Cerebellar cortex (tissue), 1 donor: ENCODE measurements at places on chromosomes 6 and 20.

GRCh38 chr6:21158149-21158548, 435.4 kb upstream of the SOX4 start:
- DNase-seq, result no peak

DNA sequence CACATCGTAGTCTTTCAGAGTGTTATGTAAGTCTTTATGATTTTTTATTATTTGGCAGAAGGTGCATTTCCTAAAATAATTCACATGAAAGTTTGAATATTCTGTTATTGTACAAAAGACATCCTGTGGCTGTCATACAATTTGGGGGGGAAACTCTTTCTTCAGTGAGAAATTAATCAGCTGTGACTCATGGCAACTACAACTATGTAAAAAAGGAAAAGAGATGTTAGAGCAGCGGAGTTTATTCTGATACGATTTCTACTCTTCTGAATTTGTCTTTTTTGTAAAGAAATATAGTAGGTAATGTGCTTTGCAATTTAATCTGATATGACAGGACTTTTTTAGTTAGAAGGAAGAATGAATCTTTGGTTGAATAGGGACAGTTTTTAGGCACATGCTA, 14.2 kb downstream of the COL19A1 start:
- DNase-seq, result no peak

DNA sequence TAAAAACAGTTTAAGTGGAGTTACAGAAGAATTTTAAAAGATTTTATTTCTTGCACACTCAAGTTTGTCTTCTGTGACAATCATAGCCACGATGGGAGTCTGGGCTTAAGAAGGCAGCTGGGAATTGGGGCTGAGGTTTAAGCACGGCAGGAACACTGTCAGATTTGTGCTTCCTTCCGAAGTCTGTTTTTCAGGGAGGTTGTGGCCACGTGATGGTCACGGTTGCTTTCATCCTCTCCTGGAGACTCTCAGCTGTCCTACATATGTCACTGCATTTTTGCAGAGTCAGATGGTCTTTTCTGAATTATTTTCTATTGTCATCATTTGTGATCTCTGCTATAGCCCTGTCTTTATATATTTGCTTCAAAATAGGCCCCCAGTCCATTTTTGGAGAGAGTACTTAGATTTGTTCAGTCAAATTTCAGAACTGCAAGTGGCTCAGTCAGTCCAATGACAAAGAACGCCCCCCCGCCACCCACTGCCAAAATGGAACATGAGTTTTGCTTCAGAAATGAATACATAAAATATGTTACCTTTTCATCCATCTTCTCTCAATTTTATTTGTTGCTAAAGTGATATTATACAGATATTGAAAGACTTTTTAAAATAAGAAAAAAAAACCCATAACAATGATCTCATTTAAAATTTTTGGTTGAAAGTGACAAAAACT, 111.8 kb upstream of the ZFP64 start:
- peak; percentile 53 for DNase-seq

DNA sequence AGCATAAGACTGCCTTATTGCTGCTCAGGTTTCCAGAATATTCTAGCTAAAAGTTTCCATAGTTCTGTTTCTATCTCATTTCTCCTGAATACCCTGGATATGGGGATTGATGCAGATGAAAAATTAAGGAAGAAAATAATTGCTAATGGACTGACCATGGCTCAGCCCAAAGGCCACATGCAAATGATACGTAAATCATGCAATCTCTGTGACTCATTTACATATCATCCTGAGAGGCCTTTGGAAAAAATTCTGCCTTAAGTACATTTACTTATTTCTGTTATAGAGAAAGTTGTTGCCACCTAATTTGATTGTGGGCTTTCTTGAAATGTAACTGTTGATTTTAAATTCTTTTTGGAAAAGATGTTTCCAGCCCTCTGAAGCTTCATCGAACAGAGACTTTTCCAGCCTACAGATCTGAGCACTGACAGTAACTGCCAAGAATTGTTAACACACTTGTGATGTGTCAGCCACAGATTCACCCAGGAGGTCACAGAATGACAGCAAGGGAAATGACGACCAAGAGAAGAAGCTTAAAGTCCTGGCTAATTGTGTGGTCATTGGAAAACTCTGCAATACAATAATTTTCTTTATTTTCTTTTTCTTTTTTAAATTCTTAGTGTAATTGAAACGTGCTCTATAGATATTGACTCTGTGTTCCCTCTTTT, 174.8 kb downstream of the DOK5 start:
- no peak for DNase-seq

DNA sequence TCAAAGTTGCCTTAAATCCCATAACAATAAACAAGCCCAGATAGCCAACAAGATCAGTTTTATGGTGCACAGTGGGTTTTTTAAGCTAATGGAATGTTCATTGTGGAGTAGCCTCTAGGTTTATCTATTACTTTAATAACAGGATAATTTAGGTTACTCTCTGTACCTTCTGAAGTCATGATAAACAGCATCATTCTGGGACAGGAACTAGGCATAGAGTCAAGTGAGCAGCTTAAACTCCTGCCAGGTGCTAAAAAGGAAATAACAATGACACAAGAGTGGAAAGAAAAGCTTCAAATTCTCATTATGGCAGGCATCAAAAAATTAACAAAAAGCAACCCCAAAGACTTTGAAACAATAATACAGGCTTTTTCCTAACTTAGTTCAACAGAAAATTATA, 228.8 kb downstream of the HACE1 start:
- DNase-seq, result peak; percentile 64

GRCh38 chr6:139695361-139695760, 320.9 kb upstream of the CITED2 start:
- no peak for DNase-seq

DNA sequence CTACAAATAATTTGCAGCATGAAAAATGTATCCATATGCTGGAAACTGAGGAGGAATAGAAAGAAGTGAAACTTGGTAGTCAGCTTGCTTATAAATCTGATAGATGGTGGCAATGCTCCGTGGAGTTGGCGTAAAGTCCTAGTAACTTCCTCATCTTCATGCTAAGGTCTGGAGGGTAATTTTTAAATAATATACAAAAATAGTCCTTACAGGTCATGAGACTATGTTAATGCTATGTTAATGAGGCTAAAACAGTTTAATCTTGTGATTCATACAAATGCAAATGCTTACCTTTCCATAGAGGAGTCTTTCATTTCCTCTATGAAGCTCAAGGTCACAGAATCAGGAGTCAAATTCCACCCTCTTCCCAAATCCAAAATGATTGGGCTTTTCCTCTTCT, 9.4 kb upstream of the CRIP3 start:
- no peak for DNase-seq

- DNase-seq, result no peak
Observed at GRCh38 chr20:42193119-42193518, 574.9 kb upstream of the CHD6 start.
